ENCODE measurements at places on chromosomes 3 and 15.

- DNase-seq = no peak
These were observed 25.3 kb upstream of the SLC28A1 start for GRCh38 chr15:84859144-84859543.

DNA sequence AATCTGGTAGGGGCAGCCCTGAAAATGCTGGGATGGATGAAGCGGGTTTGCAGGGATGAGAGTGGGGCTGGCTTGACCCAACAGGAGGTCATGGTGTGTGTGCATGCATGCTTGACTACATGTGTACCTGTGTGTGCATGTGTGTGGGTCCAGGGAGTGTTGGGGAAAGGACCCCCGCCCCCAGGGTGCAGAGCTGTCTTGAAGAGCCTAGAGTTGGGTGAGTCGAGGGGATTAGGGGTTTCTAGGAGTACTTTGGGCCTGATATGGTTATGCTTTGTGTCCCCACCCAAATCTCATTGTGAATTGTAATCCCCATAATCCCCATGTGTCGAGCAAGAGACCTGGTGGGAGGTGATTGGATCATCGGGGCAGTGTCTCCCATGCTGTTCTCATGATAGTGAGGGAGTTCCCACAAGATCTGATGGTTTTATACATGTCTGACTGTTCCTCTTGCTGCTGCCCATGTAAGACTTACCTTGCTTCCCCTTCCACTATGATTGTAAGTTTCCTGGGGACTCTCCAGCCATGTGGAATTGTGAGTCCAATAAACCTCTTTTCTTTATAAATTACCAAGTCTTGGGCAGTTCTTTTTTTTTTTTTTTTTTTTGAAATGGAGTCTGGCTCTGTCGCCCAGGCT, 5.2 kb upstream of the LCTL start:
- no peak for DNase-seq

DNA sequence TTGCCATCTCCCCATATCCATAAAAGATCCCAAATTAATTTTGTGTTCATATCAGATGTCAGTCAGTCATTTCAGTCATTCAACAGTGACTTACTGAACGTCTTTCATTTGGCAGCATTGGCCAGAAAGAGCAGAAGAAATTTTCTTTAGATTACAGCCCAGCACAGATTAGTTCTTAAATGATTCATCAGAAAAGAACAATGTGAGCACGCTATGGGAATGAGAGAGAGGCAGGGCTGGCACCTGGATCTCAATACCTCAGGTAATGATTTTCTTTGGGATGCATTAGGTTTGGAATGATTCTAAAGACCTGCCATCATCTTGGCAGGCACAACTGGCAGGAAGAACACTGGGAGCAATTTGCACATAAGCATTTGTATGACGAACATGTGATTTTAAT, 41.6 kb downstream of the FBN1 start:
- no peak for DNase-seq

- DNase-seq = no peak
These were observed 193.8 kb downstream of the RORA start for GRCh38 chr15:61035311-61035710.

GRCh38 chr3:125359700-125360099, 15.4 kb downstream of the ZNF148 start:
- DNase-seq = no peak

GRCh38 chr15:88586401-88587162, 34.6 kb upstream of the AEN start:
- DNase-seq = no peak

DNA sequence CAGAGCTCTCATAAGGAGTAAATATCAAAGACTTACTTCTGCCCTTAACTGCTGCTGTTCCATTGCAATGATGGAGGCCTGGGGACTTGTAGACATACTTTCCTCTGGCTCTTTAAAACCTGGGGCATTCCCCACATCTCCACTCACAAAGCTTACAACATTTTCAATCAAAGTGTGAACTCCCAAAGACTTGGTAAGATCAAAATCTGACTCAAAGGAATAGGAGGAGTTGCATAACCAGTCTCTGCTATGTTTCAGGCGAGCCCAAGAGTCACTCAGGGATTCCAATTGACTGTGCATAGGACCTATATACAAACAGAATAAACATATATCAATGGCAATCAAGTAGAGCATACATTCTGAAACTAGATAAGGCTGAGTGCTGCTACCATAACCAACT, 101.5 kb downstream of the FBXL22 start:
- DNase-seq = no peak

DNA sequence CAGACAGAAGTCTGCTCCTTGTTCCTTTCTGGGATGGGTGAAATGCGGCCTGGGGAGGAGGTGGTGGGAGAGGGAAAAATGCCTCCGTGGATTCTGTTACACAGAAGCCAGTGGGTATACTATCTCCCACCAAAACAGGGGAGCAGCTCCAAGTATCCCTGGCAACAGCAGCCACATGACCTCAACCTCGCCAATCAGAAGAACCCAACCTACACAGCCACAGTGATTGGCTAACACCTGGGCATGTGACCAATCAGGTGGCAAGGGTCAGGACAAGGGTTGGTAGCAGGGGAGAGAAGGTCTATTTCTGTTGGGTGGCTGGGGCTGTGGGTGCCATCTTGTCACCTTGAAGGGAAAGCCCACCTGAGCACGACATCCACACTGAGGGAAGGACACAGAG, 9.1 kb upstream of the ACAD9 start:
- DNase-seq = no peak

GRCh38 chr3:110810356-110810755, 261.3 kb upstream of the NECTIN3 start:
- DNase-seq = peak; percentile 48

GRCh38 chr15:64051407-64052259, 5.3 kb upstream of the DAPK2 start:
- DNase-seq = no peak

DNA sequence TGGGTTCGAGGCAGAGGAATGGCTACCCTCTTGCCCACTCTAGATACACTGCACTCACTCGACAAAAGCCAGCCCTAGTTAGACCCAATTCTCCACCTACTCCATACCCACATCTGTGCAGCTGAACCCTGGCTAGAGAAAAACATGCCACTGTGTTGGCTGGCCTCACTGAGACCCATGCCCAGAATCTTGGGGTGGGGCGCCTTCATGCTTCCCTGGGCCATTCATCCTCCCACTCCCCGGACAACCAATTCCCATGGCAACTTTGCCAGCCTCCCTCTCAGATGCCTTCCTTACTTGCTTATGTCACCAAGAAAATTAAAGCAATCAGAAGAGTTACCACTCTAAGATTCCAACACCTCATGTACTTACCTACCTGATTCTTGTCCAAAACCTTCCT, 9.2 kb upstream of the LIMD1 start:
- DNase-seq = no peak

DNA sequence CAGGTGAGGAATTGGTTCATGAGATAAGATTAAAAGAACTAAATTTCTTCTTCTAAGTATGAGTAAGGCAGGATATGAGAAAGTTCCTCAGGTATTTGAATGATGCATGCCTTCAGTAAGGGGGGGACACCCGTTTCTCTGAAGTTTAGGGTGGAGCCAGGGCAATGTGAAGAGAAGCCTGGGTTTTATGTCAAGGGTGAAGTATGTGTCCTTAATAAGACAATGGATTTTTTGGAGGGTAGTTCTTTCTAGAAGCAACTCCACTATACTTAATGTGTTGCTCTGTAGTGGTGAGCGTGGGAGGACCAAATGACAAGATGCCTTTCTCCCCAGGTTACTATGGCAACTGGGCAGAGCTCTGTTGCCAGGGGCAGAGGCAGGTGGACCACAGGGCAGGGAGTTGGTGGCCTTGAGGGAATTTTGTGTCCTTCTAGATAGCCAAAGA, 44.0 kb downstream of the PHLDB2 start:
- DNase-seq = peak; percentile 63

- DNase-seq = no peak
These were observed 1.4 kb upstream of the SEC13 start for GRCh38 chr3:10322352-10322710.

GRCh38 chr3:140917772-140918171, 23.9 kb upstream of the SLC25A36 start:
- DNase-seq = no peak

DNA sequence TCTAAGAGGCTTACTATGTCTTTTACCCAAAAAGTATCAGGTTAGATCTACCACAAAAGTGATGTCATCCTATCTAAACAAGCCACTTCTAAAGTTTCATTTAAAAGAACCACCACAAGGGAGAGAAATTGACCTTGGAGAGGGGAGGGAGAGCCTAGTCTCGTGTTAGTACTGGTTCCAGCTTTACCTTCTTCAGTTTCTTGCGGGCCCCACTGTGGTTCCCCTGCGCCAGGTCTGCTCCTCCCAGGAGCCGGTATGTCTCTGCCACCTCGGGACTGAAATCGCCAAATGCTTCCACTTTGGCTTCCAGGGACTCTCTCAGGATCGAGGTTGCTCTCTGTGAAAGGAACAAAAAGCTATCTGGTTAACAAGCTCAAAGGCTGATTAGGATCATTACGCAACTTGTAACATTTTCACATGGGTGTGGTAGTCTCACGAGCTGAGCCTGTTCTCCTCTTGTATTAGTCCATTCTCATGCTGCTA, 51.1 kb downstream of the SYNM start:
- no peak for DNase-seq

DNA sequence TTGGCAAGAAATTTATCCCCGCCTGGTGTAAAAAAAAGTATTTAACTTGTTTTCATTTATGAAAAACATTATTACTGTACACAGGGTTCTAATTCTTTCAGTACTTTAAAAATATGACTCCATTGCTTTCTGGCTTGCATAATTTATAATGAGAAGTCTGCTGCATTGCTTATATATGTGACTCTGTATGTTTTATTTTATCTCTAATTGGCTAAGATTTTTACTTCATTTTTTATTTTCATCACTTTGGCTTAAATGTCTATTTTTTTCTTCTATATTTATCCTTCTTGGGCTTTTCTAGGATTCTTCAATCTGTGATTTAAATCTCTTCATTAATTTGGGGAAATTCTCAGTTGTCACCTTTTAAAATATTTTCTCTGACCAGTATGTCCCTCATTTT, 636.6 kb upstream of the NR2F2 start:
- DNase-seq = no peak

DNA sequence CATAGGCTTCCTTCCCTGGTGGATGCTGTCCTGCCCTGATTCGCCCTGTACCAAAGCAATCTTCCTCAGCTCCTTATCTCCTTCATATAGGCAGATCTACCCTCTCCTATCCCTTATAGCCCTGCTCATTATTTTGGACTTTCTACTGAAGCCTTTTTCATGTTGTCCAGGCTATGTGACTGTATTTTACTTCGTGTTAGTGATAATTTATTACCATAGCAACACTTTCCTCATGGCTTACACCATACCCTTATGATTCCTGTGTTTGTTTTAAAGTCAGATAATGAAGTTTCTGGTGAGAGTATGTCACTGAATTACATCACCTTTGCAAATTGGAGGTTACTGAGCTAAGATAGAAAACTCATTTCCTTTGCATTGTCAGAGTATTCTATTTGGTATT, 352.6 kb downstream of the NLGN1 start:
- peak; percentile 76 for DNase-seq

GRCh38 chr3:16060358-16060852, 114.1 kb upstream of the GALNT15 start:
- peak; percentile 99 for DNase-seq

DNA sequence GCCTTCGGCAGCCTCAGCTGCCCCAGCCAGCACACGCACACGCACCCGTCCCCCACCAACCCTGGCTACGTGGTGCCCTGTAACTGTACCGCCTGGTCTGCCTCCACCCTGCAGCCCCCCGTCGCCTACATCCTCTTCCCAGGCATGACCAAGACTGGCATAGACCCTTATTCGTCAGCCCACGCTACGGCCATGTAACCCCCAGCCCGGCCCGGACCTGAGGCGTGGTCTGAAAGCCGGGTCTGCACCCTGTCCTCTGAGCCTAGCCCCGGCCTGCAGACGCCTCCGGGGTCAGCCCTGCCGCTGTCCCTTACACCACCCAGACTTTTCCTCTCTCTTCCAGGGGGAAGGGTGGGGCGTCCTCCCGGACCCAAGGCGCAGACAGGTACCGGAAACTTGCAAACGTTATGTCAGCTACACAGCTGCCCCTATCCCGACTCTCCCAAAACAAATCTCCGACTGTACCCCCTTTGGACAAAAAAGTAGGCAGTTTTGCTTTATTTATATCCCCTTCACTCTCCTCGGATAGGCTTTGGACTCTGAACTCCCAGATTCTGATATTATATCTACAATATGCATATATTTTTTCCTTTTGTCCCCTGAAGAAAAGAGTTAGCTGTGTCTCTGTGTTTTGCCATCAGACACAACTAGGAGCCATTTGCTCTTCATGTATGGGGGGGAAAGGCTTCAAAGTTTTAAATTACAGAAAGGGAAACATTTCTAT, 1.4 kb downstream of the SOX14 start:
- no peak for DNase-seq

- DNase-seq = no peak
These were observed 44.4 kb downstream of the MUC20 start for GRCh38 chr3:195764961-195765706.

DNA sequence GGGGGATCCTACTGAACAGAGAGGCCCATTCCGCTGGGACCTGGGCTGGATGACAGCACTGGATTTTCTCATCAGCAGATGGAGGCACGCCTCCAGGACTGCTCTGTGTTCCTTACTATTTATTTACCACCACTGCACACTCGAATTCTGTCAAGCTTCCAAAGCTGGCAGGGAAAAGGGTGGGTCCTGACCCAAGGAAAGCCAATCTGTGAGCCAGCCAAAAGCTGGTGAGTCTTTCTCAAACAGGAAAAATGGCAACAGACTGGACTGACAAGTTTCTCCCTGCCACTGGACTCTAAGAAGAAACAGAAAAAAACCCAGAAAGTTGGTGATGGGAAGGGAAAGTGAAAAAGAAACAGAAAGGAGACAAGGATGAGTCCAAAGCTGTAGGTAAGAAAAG, 37.8 kb downstream of the CD47 start:
- no peak for DNase-seq

DNA sequence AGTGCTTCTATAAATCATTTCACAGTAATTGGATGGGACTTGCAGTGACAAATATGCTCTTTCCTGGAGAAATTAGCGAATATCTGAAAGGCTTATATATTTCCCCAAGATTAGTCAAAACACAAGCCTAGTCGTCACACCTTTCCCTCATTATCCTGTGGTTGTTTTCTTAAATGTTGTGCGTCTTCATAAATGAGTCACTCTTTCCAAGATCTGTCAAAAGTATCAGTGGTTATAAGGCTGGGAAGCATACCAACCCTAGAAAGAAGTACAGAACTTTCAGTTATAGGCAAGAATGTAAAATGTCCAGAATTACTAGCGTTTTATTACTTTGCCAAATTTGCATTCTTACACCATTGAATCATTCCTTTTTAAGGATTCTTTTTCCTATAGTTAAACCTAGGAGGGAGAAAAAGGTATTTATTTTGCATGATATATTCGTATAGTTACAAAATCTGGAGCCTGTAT, 33.6 kb downstream of the TMEM212 start:
- peak; percentile 68 for DNase-seq

Data from epithelial cell of proximal tubule (primary cell).